ENCODE measurements at places on chromosomes 13 and 19. TPM values are rescaled to one million over a fixed set of nuclear protein-coding genes. Genes with fewer than 3 reads are reported as not detected.

The GPC6 gene
- total RNA-seq = 32.4 TPM

The SIGLEC9 gene
- 11.5 TPM for total RNA-seq

- DNase-seq = no peak
Measured at GRCh38 chr13:73985783-73986182, 148.4 kb downstream of the KLF12 start.

DNA sequence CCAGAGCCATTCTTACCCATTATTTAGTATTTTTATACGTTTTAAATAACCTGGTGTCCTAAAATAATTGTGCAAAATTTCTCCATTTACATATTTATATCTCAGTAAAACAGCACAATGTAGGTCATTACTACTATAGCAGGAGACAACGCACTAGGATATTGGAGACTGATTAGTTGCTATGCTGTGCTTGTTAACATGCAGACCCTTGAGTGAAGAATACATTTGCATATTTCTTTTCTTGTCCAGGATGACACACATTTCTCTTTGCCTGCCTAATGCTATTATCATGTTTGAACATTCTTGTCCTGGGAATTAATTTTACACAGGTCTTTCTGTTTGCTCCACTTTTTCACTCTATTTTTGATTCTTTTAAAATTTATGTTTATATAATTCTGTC, 823.8 kb upstream of the ATXN8OS start:
- no peak for DNase-seq

The F10 gene
- total RNA-seq = 38.4 TPM

GRCh38 chr13:74037762-74038161, 96.4 kb downstream of the KLF12 start:
- DNase-seq = no peak

GRCh38 chr13:25660996-25661395, 289.2 kb downstream of the ATP8A2 start:
- DNase-seq = no peak

The ZNF726 gene
- 1.7 TPM for total RNA-seq

GRCh38 chr13:40168425-40169166, 497.8 kb downstream of the FOXO1 start:
- DNase-seq = no peak

The DACT3 gene
- 216 TPM for total RNA-seq

DNA sequence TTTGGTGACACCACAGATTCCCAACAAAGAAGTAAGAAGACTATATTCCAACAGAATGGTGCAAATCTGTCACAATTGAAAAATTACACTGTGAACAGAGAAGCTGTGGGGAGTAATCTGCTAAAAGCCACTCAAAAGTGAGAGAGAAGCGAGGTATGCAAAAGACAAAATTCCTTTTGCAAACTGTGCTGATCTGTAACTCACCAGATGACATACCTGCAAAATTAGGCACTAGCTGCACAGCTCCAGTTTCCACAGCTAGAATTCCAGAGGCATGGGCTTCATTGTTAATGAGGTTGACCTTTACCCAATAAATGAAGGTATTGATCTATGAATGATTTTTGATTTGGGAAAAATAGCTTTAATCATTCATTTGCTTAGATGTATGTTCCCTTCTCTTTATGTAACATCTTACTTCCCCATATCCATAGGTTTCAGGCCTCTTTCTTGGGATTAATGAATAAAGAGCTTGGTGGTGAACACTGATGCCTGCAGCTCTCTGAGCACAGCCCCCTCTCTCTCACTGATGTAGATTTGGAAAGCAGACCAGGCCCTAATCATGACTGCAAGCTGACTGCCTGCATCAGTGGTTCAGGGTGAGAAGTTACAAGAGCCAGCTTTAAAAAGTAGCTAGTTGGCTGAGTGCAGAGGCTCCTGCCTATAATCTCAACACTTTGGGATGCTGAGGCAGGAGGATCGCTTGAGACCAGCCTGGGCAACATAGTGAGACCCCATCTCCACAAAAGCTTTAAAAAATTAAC, 85.2 kb downstream of the LACC1 start:
- no peak for DNase-seq
